Astrocyte of the cerebellum (primary cell): ENCODE measurements at places on chromosomes 4 and X.

- DNase-seq = no peak
Measured at GRCh38 chrX:3715921-3716320, 2.5 kb upstream of the PRKX start.

DNA sequence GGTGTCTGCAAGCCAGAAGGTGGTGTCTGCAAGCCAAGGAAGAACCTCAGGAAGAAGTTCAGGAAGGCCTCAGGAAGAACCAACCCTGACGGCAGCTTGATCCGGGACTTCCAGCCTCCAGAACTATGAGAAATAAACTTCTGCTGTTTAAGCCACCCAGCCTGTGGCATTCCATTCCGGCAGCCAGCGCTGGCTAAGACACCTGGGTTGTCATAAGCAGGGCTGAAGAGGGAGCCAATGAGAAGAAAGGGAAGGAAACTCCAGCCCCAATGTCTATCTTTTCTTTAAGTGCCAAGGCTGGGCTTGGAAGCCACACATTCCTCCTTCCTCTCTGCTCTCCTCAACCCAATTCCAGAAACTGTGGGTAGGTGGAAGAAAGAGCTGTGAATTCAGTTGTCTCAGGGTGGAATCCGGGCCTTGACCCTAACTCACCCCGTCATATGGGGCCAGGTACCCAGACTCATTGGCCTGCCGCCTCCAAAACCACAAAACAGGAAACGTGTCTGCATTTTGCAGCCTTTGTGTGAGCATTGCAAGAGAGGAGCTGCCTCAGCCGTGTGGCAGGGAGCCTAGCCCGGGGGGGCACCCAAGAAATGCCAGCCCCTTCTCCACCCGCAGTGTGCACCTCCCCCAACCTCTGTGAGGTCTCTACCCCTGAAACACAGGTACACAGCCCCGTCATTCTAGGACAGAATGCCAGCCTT lies 26.8 kb downstream of the CRMP1 start:
- DNase-seq = no peak

- DNase-seq = no peak
Measured at GRCh38 chr4:182293691-182294255, 50.6 kb downstream of the TENM3 start.

- DNase-seq = no peak
Measured at GRCh38 chr4:139958739-139959098, 195.3 kb downstream of the MAML3 start.

GRCh38 chrX:154712781-154713740 lies 37.8 kb downstream of the GAB3 start:
- peak; percentile 57 for DNase-seq

- DNase-seq = peak; percentile 16
Measured at GRCh38 chrX:37666516-37666915, 19.1 kb upstream of the XK start.

DNA sequence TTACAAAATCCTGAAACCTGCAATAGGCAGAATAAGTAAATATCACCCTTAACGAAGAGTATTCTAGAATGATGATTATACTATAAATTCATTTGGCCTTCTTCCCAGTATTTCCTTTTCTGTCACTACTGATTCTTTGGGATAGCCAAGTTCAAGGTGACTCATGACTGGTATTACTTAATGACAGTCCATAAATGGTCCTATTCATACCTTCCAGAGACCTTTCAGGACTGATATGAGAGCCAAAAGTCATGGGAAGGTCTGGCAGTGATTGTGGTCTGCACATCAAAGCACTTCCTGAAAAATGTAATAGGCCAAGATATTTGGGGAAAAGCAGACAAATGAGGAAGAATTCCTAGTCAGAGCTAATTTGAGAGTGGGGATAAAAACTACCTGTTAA lies 239.6 kb upstream of the FAM47A start:
- no peak for DNase-seq

DNA sequence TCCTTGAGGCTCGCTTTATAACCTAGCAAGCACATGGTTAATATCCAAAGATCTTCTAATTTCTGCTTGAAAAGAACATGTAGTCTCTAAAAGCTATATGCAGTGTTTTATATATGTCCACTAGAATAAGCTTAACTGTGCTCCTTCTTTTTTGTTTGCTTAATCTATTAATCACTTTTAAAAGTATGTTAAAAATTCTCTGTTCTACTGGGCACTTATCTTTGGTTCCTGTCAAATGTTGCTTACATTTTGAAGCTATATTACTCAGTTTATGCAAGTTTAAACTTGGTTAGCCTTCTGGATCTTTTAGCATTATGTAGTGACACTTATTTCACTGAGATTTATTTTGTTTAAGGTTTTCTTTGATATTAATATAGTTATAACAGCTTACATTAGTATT lies 32.5 kb downstream of the MAOA start:
- no peak for DNase-seq

- no peak for DNase-seq
Measured at GRCh38 chr4:3572363-3572762, 40.1 kb upstream of the LRPAP1 start.

DNA sequence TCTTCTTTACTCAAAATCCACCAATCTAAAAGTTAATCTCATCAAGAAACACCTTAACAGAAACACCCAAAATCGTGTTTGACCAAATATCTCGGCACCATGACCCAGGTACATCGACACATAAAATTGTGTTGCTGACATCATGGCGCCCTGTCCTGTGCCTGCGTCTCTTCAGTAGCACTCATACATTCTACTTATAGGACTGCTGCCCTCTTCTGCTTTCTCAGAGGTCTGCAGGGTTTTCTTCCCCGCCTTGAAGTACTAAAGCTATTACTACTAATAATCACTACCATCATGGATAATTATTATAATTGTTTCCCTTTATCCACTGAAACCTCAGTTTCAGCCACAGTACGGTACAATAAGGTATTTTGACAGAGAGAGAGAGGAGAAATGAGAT lies 1403.1 kb upstream of the TENM3 start:
- no peak for DNase-seq

GRCh38 chrX:39605183-39605582 lies 492.6 kb downstream of the BCOR start:
- DNase-seq = no peak

DNA sequence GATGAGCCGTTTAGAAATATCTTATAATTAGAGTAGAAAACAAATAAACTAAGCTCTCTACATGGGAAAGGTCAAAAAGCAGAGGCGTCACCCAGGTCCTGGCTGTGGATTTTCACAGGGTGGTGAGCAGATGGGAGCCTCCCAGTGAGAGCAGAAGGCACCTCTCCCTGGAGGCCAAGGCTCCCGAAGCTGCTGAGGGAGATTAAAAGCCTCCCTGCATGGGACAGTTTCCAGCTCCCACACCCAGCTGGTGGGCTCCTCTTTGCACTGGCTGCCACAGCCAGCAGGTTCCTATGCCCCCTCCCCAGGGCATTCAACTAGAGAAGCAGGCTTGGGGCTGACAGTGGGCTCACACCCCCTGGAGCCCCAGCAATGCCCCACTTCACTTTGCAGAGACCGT lies 55.2 kb upstream of the TBC1D9 start:
- DNase-seq = no peak

DNA sequence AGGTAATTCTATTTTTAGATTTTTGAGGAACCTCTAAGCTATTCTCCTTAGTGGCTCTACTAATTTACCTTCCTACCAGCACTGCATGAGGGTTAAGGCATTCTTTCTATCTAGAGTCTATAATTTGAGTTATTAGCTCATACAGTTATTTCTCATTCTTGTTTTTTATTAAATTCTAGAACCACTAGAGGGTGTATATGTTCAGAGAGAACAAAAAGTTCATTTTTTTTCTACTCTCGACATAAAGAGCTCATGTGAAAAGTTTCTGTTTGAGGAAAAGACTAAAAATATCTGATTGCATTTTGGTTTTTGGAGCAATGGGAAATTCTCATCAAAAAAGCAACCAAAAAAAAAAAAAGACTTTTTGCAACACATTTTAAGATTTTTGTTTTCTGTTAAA lies 57.0 kb upstream of the LRAT start:
- no peak for DNase-seq

- no peak for DNase-seq
Measured at GRCh38 chr4:114249561-114249960, 270.1 kb upstream of the ARSJ start.

GRCh38 chrX:29299684-29300083 lies 712.4 kb downstream of the IL1RAPL1 start:
- DNase-seq = no peak

DNA sequence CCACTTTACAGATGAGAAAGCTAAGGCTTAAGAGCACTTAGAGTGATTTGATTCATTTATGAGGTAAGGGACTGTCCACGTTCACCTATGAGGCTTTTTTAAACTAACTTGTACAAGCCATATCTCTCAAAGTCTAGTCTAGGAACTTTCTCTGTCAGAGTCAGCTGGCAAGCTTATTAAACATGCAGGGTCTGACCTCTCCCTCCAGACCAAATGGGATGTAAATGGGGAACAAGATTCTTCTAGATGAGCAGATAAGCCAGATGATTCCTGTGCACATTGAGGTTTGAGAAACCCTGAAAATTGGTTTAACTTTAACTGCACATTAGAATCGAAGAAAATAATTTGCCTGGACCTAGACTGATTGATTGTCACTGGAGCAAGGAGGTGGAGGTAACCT lies 160.0 kb upstream of the SPRY1 start:
- DNase-seq = no peak

DNA sequence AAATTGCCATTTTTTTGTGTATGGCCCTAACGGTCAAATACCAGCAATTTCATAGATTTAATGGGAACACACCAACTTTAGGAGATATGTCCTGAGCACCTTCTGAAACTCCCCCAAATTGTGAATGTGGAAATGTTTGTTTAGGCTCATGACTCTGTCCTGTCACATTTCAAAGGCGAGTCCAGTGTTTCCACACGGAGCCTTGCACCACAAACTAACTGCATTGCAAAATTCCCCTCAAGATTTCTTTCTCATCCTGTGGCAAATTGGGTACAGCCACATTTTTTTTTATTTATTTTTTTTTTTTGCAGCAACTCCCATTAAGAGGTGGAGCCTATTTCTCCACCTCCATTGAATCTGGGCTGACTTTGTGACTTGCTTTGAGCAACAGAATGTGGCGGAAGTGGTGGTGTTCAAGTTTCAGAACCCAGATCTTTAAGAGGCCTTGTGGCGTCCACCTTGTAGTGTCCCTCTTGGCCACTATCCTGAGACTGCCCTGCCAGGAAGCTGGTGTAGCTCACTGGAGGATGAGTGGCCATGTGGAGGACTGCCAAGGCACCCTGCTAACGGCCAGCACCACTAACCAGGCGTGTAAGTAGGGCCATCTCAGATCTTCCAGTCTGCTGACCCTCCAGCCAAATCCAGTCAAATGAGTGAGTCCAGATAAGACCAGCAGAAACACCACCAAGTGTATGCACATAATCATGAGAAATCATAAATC lies 172.4 kb upstream of the SCML1 start:
- no peak for DNase-seq

DNA sequence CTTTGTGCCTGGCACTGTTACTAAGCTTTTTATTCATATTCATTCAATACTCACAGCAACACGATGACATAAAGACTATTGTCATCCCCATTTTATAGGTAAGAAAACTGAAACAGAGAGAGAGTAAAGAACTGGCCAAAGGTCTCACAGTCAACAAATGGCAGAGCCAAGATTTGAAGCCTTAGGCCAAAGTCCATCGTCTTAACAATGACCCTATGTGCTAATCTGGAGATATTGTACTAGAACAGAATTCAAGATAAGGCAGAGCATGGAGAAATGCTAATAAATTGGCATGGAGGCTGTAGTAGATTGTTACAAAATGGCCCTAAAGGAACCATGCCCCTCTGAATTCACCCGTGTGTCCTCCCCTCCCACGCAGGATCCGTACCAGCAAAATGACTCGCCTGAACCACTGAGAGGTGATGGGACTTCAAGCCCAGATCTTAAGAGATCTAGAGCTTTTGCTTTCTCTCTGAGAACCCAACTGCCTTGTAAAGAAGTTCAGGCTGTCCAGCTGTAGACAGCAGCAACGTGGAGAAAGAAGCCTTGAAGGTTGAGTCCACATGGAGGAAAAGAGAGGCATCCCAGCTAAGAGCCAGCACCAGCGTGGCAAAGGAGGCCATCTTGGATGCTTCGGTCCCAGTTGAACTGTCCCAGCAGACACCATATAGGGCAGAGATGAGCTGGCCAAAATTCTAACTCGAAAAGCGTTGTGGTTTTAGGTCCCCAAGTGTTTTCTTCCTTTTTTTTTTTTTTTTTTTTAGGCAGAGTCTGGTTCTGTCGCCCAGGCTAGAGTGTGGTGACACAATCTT lies 52.8 kb upstream of the RBM47 start:
- no peak for DNase-seq

GRCh38 chr4:27701606-27702005 lies 841.0 kb downstream of the STIM2 start:
- no peak for DNase-seq

DNA sequence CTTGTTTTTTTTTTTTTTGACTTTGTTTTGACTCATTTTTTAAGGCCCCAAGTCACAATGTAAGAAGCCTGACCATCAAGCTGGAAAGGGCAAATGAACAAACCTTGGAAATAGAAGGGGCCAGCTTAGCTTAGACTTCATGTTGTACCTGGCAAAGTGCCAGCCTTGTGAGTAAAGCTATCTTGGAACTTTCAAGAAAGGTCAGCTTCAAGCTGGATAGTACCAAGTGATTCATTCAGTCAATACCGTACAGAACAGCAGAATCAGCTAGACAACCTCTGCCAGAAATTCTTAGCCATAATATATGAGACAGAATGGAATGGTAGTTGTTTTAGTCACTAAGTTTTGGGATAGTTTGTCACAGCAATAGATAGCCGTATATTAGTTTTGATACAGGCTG lies 1492.2 kb upstream of the TENM3 start:
- peak; percentile 12 for DNase-seq

- no peak for DNase-seq
Measured at GRCh38 chrX:27903960-27904359, 77.3 kb downstream of the DCAF8L1 start.

GRCh38 chr4:141158219-141158618 lies 24.9 kb upstream of the RNF150 start:
- peak; percentile 41 for DNase-seq

DNA sequence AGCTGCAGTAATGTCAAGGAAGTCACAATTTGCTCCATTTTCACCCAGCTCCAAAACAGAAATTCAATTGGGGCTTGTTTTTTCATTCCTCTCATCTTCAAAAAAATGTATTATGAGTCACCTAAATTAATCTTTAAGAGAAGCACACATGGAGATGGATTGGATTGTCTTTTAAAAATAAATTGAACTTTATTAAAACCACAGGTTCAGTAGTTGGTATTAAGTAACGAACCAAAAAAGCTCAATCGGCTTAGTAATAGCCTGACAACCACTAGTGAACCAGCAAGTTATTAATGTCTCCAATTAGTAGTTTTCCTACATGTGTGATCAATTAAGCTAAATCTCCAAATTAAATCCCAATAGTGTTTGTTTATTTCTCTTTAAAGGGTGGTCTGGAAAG lies 283.5 kb upstream of the GIMD1 start:
- DNase-seq = no peak

DNA sequence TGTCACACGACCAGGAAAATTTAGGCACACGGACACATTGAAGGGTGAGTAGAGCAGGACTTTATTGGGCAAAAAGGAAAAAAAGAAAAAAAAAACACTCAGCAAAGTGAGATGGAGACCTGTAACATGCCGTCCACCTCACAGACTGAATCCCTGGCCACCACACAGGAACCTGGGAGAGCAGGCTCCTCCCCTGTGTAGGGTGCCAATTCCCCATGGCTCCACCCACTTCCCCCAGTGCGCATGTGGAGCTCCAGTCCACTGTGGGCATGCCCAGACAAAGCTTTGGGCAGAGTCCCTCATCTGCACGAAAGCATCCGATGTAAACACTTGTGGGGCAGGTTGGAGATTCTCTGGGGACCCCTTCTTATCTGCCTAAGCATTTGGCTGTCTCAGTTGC lies 23.6 kb upstream of the CBR4 start:
- no peak for DNase-seq

- DNase-seq = peak; percentile 3
Measured at GRCh38 chr4:104128031-104128849, 366.5 kb downstream of the CXXC4 start.
